ENCODE measurements at places on chromosomes 3 and 15.

DNA sequence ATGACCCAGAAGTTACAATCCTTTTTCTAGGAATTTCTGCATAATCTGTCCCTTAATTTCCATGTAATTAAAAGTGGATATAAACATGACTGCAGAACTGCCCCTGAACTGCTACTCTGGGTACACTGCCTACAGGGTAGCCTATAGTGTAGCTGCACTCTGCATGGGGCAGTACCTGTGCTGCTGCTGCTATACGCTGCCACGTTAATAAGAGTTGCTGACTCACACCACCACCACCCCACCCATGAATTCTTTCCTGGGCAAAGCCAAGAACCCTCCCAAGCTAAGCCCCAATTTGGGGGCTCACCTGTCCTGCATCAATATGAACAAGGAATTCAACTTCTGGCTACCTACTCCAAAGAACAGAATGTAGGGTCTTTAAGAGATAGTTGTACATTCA lies 13.9 kb downstream of the HDGFL3 start:
- DNase-seq = no peak

GRCh38 chr3:106206146-106206545 lies 337.3 kb upstream of the CBLB start:
- DNase-seq = no peak

DNA sequence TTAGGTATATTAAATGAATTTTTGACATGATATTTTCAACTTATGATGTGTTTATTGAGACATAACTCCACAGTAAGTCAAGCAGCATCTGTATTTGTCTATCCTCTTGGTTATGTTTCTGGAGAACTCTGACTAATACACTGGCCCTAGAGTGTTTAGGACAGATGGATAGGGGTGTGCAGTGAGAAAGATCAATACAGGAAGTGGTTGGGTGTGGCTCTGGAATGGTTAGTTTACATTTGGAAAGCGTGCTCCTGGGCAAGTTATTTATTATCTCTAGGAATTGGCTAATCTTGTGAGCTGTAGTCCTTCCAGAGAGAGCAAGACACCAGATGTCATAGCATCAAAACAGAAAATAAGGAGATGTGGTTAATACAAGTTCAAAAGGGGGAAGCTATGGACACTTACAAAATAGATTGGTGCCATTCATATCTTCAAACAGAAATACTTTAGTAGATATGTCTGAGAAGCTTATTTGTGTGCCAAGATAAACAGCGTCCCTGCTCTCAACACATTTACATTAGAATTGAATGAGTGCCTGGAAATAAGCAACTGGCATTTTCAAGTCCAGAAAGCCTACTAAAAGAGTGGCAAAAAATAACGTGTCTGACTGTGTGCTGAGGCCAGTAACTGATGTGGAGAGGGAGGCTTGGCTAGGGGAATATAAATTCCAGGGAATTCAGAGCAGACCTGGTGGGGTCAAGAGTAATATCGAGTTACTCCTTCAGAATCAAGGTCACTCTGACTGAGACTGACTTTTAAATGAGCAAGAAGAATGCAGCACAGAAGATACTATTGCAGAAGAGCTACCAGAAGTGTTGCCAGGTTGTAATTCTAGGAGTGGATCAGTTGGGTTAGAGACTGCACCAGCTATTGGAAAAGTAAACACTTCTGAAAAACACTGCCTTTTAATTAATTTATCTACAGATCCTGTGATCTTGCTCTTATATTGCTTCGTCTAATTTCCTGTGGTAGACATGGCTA lies 33.4 kb upstream of the PLAAT1 start:
- no peak for DNase-seq

DNA sequence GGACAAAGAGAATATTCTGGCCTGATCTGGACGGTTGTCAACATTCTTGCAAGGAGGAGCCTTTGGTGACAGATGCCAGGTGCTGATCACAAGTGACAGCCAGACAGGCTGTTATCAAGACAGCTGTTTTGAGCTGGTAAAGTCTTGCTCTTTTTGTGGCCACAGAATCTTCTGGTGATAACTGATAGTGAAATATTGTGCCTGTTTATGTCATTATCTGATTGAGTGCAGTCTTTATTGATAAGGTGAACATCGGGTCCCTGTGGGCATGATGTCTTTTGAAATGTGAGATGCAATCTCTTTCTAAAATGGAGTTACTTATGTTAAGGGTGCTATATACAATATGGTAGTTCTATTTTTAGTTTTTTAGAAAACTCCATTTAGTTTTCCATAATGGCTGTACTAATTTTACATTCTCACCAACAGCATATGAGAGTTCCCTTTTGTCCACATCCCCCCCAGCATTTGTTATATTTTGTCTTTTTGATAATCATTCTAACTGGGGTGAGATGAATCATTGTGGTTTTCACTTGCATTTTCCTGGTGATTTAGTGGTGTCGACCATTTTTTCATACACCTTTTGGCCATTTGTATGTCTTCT lies 10.7 kb downstream of the CEP63 start:
- no peak for DNase-seq

DNA sequence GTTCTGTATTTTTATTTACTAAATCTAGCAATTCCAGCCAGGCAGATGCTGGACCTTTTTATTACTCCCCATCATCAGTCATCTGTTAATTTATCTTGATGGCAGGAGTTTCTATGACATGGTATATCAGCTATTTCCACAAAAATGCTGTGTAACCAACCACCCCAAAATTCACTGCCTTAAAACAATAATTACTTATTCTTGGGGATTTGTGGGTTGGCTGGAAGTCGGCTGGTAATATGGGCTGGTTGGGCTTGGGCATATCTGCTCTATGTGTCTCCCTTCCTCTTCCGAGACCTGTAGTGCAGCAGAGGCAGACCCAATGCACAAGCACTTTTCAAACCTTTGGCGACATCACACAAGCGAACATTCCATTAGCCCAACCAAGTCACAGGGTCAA lies 92.1 kb upstream of the UBE2E1 start:
- no peak for DNase-seq

GRCh38 chr3:20909511-20909910 lies 723.5 kb upstream of the SGO1 start:
- no peak for DNase-seq

GRCh38 chr3:2623436-2623835 lies 486.7 kb downstream of the IL5RA start:
- no peak for DNase-seq

DNA sequence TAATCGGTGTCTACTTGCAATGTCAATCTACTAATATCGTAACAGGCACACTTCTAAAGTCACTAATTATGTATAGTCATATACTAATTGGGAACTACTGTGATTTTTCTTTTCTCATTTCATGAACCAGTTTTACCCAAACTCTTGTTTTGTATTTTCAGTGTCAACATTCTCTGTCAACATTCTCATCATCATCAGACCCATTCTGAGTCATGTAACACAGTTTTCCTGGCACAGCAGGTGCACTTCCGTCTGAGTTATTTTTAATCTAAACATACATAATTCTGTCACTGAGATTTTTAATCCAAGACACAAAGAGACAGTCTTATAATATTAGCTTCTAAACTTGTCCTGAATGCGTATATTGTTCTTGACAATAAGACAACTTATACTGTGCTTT lies 205.1 kb upstream of the EIF1B start:
- DNase-seq = no peak

DNA sequence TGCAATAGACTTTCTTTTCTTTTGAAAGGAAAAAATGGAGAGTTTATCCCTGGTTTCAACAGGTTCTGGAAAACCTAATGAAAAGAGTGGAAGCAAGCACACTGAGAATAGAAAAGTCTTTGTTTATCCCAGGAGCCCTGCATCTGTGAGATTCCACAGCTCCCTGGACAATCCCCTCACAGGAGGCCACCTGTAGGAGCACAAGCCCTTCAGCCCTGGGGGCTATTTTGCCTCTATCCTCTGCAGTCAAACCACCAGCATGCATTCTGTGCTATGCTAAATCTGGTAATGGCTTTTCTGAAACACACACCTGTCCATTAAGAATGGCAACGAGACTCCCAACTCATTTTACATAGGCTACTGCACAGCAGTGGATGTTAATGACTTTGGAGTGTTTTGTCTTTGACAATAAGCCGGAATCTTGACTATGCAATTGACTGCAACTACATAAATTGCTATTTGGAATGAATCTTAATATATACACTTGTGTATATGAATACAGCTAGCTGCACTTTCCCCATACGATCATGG lies 369.4 kb downstream of the NR2F2 start:
- no peak for DNase-seq

DNA sequence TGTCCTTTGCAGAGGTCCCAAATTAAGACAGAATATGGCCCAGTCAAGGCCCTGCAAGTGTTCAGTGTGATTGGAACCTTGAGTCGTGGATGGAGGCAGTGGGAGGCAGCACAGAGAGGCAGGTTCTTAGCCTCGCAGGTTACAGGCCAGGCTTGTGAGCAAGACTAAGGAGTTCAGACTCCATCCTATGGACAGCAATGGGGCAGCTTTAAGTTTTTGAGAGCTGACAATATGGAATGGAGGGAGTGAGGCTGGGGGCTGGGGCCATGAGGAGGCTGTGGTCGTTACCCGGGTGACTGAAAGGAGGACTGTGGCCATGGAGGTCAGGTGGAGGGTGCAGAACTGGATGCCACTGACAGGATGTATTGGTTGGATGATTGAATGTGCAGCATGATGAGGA lies 74.1 kb upstream of the PRR23C start:
- DNase-seq = no peak

DNA sequence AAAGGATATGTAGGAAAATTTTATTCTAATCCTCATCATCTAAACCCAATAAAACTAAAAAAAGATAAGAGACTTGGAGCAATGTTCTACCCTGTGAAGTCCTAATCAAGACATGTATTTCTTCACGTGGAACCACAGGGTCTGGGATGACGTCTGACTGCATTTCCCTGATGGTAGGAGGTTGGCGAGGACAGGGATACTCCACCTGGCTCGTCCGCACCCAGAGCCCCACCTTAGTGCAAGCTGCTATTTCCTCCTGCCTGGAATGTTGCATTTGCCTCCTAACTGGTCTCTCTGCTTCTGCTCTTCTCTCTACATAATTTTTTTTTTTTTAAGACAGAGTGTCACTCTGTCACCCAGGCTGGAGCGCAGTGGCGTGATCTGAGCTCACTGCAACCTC lies 57.7 kb upstream of the RASGRP1 start:
- DNase-seq = no peak

DNA sequence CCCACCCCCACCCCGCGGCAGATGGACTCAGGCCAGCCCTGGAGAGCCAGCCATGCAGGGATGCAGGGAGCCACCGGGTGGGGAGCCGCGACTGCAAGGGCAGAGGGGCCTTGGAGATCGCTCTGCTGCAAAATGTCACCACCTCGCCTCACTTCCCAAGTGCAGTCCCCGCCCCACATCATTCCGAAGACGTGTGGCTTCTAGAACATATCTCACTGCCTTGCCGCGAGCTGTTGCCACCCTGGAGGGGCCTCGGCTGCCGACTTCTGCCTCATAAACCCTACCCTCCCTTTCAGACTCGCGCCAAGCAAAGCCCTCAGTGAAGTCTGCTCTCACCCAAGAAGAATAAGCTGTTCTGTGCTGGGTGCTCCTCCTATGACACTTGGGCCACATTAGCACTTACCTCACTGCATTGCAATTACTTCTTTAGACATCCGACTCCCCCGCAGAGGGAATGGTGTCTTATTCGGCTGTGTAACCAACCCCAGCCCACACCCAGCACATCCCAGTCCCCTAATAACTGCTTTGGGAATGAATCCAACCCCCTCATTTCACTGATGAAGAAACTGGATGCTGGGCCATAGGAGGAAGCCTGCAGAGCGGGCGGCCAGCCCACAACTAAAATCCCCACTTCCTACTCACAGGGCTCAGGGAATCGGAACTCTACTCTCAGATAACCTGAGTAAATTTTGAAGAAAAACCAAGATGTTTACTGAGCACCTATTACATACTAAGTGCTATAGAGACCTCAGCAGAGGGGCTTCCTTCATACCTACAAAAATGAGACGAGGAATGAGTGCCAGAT lies 8.6 kb downstream of the TLE3 start:
- no peak for DNase-seq

GRCh38 chr3:114732353-114732752 lies 414.7 kb downstream of the ZBTB20 start:
- DNase-seq = no peak

GRCh38 chr3:115660646-115661337 lies 37.5 kb downstream of the GAP43 start:
- DNase-seq = no peak

- peak; percentile 90 for DNase-seq
Observed at GRCh38 chr3:57692396-57693147, at the start of gene DENND6A. Gene DENND6A (minus strand): TSS chr3:57693077. CDS start chr3:57693018, 59 bp downstream.

DNA sequence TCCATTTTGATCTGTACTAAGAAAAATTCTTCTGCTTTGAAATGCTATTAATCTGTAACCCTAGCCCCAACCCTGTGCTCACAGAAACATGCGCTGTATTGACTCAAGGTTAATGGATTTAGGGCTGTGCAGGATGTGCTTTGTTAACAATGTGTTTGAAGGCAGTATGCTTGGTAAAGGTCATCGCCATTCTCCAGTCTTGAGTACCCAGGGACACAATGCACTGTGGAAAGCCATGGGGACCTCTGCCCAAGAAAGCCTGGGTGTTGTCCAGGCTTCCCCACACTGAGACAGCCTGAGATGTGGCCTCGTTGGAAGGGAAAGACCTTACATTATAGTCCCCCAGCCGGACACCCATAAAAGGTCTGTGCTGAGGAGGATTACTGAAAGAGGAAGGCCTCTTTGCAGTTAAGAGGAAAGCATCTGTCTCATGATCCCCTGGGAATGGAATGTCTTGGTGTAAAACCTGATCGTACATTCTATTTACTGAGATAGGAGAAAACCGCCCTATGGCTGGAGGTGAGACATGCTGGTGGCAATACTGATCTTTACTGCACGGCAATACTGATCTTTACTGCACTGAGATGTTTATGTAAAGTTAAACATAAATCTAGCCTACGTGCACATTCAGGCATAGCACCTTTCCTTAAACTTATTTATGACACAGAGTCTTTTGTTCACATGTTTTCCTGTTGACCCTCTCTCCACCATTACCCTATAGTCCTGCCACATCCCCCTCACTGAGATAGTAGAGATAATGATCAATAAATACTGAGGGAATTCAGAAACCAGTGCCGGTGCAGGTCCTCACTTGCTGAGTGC lies 6.3 kb downstream of the PIGZ start:
- DNase-seq = no peak

- DNase-seq = no peak
Observed at GRCh38 chr3:194775731-194776130, 90.0 kb downstream of the FAM43A start.

All from activated T-helper 1 cell treated with anti-CD3 and anti-CD28 coated beads, Interleukin-2, amount 50 U/mL, for 16 hours (primary cell).